ENCODE measurements at places on chromosomes 3 and 15. TPM values are rescaled to one million over a fixed set of nuclear protein-coding genes. Genes with fewer than 3 reads are reported as not detected.

DNA sequence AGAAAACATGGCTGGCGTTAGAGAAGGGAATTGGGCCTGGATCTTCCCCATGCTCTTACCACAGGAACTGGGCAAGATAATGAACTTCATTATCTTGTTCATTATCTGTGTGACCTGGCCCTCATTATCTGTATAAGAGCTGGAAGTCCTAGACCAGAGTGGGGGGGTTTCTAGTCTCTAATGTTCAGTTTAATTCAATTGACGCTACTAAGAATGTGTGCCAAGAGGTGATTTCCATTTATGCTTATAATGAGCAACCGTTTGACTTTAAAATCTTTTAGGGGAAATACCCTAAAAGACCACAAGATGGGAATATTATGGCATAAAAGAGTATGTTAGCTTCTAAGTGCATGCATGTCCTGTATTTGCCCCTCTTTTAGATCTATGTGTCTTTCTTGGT, 59.1 kb upstream of the CSTA start:
- no peak for DNase-seq

The WDR6 gene
- total RNA-seq, result 204 TPM

The CRTAP gene
- 196 TPM for total RNA-seq

The STAB1 gene
- 2.6 TPM for total RNA-seq

DNA sequence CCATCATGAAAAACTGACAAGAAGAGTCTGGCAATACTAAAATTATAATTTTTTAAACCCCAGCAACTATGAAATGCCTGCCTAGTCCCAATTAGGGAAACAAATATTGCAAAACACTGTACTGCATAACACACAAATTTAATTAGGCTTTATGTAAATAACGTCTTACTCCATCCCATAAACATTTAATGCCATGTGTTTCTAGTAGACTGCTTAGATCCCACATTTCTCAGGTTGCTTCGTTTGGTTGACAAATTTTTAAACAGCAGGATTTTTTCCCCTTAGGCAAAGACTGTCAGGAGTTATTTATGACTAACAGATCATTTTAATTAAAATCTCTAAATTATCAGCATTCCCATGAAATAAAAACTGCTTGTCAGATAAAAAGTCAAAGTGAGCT, 29.9 kb downstream of the EIF2AK4 start:
- DNase-seq, result no peak

DNA sequence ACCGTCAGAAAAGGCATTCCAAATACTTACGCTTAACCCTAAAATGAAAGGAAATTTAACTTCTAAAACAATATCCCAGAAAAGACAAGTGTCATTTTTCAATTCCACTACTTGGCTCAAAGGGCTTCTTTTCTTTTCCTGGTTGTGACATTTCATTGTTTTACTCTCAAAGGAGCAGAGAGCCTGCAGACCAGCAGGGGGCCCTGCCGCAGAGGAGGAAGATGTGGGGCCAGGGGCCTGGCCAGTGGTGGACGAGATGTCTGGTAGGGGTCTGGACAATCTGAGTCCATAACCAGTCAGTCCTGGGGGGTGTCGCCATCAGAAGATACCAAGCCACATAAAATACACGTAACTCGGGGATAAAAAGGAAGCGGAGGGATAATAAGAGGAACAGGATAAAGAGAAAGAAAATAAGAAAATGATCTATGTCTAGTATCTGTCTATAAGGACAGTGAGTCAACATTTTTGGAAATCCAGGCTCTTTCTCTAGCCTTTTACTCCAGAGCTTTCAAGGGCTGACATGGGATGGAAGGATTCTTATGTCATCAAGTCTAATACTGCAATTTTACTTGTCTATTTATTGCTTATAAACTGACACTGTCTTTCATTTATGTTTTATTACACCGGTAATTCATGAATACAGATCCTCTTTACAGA, 54.2 kb upstream of the ARHGEF3 start:
- DNase-seq, result peak; percentile 77

The HTR3E gene
- not detected for total RNA-seq

- DNase-seq, result no peak
Observed at GRCh38 chr3:36244728-36245127, 135.6 kb upstream of the STAC start.

The EIF4E3 gene
- total RNA-seq, result 14.3 TPM

The CEP97 gene
- 12.3 TPM for total RNA-seq

- DNase-seq, result no peak
Observed at GRCh38 chr15:65740148-65740547, 51.9 kb downstream of the DENND4A start.

The CPNE9 gene
- 6.0 TPM for total RNA-seq

- no peak for DNase-seq
Observed at GRCh38 chr3:176839901-176840300, 357.4 kb downstream of the TBL1XR1 start.

The SEMA5B gene
- total RNA-seq, result 20.7 TPM

The GRAMD1C gene
- total RNA-seq, result 2.6 TPM

The NECTIN3 gene
- 23.0 TPM for total RNA-seq

GRCh38 chr3:24067483-24067882, 122.4 kb downstream of the NR1D2 start:
- no peak for DNase-seq

The PLSCR5 gene
- total RNA-seq, result not detected

DNA sequence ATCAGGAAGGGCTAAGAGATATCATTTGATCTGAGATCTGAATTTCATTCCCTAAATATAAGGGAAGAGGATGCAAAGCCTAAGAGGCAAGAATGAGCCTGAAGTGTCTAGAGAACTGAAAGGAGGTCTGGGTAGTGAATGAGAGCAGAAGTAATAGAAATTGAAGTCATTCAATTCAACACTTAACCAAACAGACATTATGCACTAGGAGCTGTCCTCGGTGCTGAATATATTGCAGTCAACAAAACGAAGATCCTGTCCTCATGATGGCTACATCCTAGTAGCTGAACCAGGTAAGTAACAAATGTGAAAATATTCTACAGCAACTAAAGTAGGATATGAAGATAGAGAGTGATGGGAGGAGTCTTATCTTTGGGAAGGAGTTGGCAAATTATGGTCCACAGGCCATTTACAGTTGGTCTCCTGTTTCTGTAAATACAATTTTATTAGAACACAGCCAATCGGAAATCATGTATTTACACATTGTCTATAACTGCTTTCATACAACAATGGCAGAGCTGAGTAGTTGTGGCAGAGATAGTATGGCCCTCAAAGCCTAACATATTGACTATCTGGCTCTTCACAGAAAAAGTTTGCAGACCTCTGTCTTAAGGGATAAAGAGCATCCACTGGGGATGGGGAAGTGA, 192.9 kb upstream of the CADPS start:
- DNase-seq, result peak; percentile 42

The FGD5 gene
- total RNA-seq, result 19.3 TPM

DNA sequence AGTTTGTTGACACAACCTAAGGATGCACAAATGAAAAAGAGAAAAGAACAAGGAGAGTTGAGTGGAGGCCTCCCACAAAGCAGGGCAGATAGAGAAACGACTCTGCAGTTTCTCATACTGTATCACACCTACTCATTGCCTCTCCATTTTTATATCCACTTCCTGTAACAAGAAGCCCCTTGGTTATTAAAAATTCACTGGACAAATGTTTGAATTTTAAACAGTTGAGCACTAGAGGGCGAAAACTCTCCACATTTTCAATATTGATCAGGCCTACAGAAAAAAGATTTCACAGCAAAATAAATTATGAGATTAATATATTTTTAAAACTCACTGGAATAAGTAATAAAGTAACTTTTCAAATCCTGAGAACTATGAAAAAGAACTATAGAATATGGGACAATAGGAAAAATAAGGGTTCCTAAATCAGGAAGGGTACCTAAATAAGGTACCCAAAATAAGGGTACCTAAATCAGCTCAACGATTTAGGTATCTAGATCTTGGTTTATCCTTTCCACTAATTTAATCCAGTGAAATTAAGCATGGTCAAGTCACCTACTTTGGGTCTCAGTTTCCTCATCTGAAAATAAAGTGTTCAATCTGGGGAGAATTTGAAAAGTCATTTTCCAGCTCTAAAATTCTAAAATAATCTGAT, 47.0 kb upstream of the PPIB start:
- no peak for DNase-seq

The DUOXA2 gene
- 0.11 TPM for total RNA-seq

Data from WTC11 (cell line).